ENCODE measurements at places on chromosomes 11 and 22.

- DNase-seq: no peak
These were observed 7.0 kb downstream of the MADD start for GRCh38 chr11:47276923-47277322.

GRCh38 chr11:128874427-128874826 lies 7.3 kb upstream of the KCNJ1 start:
- no peak for DNase-seq

- DNase-seq: no peak
These were observed 61.7 kb downstream of the DDI1 start for GRCh38 chr11:104098132-104098531.

DNA sequence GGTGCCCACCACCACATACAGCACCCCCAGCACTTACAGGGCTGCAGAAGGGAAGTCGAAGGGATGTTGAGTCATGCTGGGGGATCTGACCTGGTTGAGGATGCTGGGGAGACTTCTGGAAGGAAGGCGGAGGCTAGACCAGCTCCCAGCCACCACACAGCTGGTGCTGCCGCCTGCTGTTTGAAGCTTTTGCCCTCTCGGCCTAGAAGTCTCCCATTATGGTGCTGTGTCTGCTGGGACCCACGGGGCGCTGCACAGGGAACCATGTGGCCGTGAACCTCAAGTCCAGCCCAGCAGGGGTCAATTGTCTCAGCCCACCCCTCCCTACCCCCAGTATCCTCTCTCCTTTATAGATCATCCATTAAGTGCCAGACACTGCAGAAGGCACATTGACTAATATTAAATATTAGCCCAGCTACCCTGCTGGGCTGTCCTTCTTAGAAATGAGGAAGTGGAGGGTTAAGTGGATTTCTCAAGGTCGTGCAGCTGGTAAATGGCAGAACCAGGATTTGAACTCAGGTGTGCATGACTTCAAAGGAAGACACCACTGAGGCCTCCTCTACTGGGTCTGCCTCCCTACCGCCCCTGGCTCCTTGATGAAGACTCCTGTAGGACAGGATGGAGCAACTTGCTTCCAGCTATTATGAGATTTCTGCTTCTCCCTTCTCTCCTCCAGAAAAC lies 49.7 kb downstream of the CYTH4 start:
- DNase-seq: no peak

DNA sequence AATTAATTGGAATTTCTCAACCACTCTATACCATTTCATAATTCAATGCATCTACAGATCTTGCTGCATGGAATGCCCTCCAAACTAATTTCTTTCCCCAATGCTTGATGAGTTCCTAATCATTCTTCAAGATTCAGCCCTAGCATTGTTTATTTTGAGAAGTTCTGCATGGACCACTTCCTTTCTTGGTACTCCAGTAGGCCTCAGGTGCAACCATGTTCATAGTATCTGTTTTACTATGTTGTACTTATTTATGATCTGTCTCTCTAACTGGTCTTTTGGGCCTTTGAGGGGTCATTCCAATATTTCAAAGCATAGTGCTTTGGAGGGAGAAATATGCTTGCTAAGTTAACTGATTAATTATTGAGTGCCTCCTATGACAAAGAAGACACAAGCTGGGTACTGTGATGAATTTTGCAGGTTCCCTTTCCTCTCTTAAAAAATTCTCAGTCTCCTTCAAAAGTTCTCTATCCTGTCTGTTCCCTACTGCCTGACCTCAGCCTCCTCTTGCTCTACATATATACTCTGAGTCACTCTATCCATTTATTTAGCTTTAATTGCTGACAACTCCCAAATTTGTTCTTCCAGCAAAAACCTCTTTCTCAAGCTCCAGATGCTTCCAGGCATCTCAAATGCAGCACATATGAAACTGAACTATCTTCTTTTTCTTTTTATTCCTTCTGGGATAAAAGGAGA lies 9.5 kb downstream of the MRPL17 start:
- no peak for DNase-seq

- DNase-seq: peak; percentile 54
These were observed 50.7 kb downstream of the RRAS2 start for GRCh38 chr11:14308114-14308896.

- DNase-seq: peak; percentile 85
These were observed 26.7 kb upstream of the TOLLIP start for GRCh38 chr11:1335811-1336761.

GRCh38 chr11:131688048-131688693 lies 317.8 kb downstream of the NTM start:
- DNase-seq: peak; percentile 30
